ENCODE measurements at places on chromosomes 11 and 22.

DNA sequence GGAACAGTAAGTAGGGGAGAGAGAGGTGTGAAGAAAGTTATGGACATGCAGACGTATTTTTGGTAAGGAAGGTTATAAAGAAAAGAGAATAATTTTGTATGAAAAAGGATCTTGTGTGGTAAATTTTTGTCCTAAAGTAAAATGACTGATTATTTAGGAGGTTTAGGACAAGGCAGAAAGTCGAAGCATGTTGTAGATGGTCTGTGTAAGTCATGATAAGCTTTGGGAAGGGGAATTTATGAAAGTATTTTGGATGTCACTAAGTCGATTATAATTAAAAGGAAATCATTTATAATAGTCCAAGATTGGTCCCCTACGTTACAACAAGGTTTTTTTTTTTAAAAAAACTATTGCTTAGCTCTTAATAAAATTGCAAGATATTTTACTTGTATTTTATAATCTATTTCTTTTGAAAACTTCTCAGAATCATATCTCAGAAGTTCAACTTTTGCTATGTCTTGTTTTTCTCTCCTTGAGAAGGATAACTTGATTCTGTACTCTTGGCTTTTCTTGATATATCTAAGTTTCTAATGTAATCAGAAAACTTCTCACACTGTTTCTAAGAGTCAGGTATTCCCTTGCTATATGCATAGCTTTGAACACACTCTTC is 10.9 kb upstream of the CABP2 start:
- DNase-seq = peak; percentile 38

GRCh38 chr11:128694618-128695481 is 978 bp downstream of the FLI1 start:
- DNase-seq = no peak

- DNase-seq = no peak
Measured at GRCh38 chr11:118090545-118091162, 3.9 kb upstream of the SMIM35 start.

DNA sequence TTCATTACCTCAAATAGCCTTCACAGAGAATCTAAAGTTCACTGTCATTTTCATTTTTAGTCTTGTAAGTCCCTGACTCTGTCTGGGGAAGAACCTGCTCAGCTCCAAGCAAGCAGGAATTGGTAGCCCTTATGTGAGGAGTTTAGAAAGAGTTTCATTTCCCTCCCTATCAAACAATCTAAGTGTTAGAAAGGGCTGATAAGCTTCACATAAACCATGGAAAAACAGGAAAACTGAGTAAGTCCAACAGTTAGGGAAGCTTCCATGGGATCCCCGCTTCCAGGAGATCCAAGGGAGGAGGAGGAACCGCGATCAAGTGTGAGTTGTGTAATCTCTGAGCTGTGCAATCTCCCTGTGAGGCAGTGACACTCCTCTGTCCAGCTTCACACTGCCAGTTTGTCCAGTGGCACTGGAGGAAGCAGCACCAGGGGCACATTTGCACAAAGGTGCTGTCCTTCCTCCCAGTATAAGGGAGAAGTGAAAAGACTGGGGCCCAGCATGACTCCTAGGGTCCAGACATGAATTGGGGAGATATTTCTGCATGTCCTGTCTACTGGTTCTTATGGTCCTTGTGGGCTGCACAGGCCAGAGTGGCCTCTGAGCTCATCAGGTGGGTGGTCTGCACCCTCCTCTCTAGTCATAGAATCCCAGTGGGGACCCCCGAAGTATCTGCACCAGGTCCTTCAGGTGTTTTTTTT is 4.3 kb downstream of the PRAME start:
- DNase-seq = no peak

DNA sequence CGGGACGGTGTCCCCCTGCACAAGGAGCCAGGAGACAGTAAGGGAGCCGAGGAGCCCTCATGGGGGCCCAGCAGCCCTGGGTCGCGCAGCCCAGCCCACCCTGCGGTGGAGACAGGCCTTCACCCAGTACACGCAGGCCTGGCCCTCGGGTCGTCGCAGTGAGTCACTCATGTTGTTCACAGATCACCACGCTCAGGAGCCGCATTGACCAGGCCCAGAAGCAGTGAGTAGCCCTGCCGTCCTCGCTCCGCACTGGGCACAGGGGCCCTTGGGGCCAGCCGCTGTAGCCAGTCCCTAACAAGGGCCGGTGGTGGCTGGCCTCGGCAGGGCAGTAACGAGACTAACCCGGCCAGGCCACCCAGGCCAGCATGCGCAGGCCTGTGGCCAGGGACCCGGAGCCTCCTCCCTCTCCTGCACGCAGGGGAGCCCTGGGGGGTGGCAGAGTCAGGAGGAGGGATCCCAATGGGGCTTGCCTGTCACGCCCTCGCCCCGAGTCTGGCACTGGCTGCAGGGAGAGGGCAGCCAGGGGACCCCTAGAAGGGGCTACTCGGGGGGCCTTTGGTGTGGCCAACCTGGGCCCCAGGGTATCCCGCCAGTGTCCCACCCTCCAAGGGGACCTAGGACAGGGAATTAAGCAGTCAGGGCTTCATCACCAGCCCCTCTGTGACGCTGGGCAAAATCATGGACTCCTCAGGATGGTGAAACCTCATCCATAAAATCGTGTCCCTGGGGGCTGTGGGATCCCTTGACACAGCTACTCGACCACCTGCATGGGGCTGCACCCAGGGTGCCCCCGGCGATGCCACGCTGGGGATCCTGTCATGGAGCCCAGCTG is 10.1 kb upstream of the MRPL23 start:
- no peak for DNase-seq

Measured in erythroblast (primary cell).